Uterus (tissue), 4 donors: ENCODE measurements at places on chromosomes 3 and 15. TPM values are rescaled to one million over a fixed set of nuclear protein-coding genes. Genes with fewer than 3 reads are reported as not detected.

GRCh38 chr3:38805004-38805403 lies 11.0 kb downstream of the SCN10A start:
- no peak for DNase-seq

GRCh38 chr3:133512416-133513089 lies 60.9 kb upstream of the CDV3 start:
- DNase-seq, result peak; percentile 31

GRCh38 chr15:34039790-34040113 lies 748 bp upstream of the AVEN start:
- DNase-seq, result no peak

The SLC22A14 gene
- total RNA-seq, result not detected

DNA sequence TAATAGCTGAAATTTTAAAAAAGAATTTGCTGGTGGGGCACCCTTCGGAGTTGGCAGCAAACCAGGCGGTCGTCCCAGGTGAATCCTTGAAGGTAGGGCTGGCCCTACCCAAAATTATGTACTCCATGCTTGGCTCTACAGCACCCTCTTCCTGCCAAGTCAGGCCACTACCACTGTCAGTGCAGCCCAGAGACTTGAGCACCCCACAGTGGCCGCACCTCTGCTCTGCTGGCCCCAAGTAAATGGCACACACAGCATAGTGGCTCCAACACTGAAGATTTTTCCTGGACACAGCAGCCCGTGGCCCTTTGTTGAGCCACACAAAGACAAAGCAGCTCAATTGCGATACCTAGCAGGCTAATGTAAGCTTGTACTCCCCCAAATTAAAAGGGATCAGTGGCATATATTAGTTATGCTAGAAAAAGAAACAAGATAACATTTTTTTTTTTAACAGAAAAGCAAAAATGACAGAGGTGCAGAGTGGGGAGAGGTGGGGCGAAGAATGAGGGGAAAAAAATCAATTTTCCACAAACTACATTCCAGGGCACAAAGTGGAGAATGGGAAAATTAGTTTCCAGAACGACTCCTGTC lies 250.5 kb downstream of the UACA start:
- no peak for DNase-seq

DNA sequence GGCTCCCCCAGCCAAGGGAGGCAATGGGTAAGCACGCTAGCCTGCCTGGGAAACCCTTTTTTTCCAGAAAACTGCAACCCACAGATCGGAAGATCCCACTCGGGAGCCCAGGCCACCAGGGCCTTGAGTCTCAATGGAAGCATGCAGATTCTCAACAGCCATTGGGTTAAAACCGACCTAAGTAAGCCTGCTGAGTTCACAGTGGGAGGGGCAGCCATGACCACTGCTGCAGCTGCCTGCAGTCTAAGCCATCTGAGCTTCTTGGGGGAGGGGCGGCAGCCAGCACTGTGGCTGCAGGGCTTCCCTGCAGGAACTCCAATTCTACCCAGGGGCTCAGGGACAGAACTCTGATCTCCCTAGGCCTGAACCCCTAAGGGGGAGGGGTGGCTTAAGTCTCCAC lies 82.0 kb downstream of the DPPA2 start:
- DNase-seq, result no peak

GRCh38 chr15:78872155-78872971 lies at the start of gene MORF4L1:
Gene MORF4L1 (plus strand): TSS chr15:78872890. CDS start chr15:78873018, 128 bp downstream.
- peak; percentile 96 for DNase-seq

The CIDEC gene
- total RNA-seq, result 1.1 TPM

- DNase-seq, result no peak
Measured at GRCh38 chr3:126284258-126284904, 72.8 kb downstream of the KLF15 start.

- no peak for DNase-seq
Measured at GRCh38 chr3:192953926-192954325, 36.3 kb upstream of the MB21D2 start.

GRCh38 chr3:14431452-14431916 lies 29.1 kb downstream of the SLC6A6 start:
- no peak for DNase-seq

GRCh38 chr15:48693484-48693883 lies 48.0 kb upstream of the FBN1 start:
- DNase-seq, result no peak

GRCh38 chr3:24943961-24944360 lies 449.3 kb upstream of the THRB start:
- no peak for DNase-seq

- no peak for DNase-seq
Measured at GRCh38 chr15:90231028-90232017, 2.4 kb downstream of the CIB1 start.

- DNase-seq, result no peak
Measured at GRCh38 chr15:27646531-27646930, 452.6 kb downstream of the OCA2 start.

DNA sequence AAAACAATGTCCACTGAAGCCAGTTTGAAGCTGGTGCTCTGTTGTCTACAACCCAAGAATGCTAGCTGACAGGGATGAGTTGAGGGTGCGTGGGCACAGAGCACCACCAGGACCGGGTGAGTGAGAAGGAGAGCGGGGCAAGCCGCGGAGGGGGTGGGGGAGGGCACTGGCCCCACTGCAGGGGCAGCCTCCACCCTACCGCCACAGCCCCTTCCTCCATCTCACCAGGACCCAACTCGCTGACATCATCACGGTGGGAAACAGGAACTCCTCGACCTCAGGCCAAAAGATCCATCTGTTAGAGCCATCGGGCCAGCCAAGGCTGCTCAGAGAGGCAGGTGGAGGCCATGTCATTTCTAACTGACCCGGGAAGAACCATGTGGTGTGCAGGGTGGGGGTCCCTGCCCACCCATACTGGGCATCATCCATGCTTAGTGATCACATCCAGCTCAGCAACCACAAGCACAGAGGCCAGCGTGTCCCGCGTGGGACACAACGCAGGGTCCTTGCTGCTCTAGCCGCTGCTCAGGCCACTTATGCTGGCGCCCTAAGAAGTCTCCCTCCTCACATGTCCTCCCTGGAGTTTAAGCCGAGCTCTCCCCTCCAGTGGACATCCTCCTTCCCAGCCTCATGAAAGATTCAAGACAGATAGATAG lies 57.6 kb upstream of the GATA2 start:
- DNase-seq, result no peak

The CEMIP gene
- total RNA-seq, result 1.2 TPM

GRCh38 chr3:149080011-149080698 lies 6.2 kb downstream of the HLTF start:
- no peak for DNase-seq

- peak; percentile 43 for DNase-seq
Measured at GRCh38 chr15:47717036-47717612, at the start of gene SEMA6D. Gene SEMA6D (plus strand): TSS chr15:47717505. CDS start chr15:47759799, 42,294 bp downstream.

- DNase-seq, result no peak
Measured at GRCh38 chr3:17974206-17974841, 231.9 kb upstream of the TBC1D5 start.

The ST3GAL6 gene
- total RNA-seq, result 14.9 TPM

DNA sequence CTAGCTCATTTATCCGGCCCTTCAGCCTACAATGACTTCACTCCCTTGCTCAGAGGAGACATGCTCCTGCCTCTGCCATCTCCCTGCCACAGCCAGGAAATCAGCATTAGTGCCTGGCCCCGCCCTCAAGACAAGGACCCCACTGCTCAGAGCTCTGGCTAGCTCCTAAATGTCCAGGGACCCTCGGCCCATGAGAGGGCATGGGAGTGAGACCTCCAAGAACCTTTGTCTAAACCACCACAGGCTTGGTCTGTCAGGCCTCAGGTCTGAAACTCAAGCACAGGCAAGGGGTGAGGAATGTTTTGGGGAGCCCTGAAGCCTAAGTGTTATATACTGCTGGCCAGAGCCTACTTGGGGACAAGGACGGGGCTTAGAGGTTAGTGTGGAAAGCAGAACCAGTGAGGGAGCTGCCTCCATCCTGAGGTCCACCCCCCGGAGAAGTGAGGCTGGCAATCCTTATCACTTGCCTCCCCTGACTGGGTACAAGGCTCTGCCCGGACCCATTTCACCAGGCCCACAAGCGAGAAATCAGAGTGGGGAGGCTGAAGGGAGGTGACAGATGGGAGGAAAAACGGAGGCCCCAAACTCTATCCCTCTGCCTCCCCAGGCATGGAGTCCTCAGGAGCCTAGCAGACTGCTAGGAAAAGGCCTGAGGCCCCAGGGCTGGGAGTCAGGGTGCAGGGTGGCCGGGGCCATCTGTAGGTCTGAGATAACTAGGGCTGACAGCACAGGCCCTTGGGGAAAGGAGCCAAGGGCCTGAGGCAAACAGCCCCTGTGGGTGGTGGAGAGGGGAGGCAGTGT lies 18.8 kb downstream of the SHF start:
- no peak for DNase-seq

GRCh38 chr3:189419683-189420082 lies 211.5 kb upstream of the TP63 start:
- DNase-seq, result no peak

DNA sequence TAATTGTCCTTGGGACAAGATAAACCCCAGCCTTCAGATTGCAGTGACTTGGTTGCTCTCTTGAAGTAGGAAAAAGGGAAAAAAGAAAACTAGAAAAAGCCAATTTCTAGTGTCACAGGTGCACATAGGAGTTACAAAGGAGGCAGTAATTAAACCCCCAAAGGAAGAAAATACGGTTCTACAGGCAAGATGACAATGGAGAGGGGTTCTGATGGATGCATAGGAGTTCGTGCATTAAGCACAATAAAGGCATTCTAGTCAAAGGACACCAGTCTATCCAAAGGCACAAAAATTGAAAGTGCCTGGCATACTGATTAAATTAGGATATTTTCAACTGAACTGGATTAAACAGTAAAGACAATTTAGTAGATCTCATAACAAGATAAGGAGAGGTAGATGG lies 31.6 kb upstream of the MTMR14 start:
- no peak for DNase-seq

The C3orf85 gene
- not detected for total RNA-seq

DNA sequence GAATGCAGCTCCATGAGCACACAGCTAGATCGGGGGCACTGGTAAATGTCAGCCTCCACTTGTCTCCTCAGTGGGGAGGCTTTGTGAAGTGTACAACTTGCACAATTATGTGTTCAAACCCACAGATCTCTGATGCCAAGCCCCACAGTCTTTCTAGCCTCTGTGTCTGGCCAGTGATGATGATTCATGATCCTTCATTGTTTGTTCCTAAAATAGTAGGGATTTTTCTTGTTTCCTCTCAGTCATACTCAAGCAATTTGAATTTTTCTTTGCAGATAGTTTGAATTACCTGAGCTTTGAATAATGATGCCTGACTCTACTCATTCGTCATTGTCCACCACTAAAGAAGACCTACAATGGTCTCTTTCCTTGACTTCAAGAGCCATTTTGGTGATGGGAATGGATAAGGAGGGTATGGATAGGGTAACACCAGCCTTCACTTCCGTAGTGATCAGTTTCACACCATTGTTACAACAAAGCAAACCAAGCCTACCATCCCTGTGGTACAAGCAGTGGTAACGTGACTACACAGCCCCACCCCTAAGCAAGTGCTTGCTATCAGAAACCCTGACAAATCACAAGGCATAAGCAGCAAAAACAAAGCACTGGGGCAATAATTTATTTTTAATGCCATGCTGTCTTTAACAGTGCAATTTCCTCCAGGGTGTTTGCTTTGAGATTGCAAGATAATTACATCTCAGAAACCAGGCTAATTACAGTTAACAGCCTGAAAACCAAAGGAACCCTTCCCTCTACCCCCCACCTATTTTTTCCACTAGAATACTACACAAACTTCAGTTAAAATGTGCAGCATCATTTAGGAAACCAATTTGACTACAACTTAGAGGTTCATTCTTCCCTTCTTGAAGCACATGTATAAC lies 114.1 kb upstream of the PPP2R3A start:
- no peak for DNase-seq

The SLC28A2 gene
- not detected for total RNA-seq

DNA sequence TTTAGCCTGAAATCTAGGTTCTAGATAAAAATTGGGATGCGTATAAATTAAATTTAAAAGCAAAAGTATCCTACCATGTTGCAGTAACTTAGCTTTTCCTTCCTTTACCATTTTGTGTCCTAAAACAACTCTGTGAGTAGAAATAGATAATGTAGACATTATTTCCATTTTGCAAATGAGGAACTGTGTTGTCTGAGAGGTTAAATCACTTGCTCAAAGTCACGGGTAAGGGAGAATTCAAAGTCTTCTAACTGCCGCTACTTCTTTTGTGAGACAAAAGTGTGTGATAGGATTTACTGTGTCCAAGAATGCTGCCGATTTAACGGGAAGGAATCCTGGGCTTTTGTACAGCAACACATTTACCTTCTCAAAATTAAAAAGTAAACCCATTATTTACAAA lies 40.7 kb downstream of the MYO1E start:
- no peak for DNase-seq

The CA12 gene
- total RNA-seq, result 8.2 TPM

The KCNAB1 gene
- total RNA-seq, result 12.8 TPM

GRCh38 chr3:48588230-48588629 lies 6.9 kb downstream of the COL7A1 start:
- DNase-seq, result no peak

The ZBTB20 gene
- total RNA-seq, result 82.7 TPM

- no peak for DNase-seq
Measured at GRCh38 chr3:177147790-177148189, 49.5 kb downstream of the TBL1XR1 start.

- DNase-seq, result no peak
Measured at GRCh38 chr15:50262533-50262932, 3.0 kb downstream of the HDC start.

GRCh38 chr15:92574161-92574560 lies 81.4 kb downstream of the FAM174B start:
- DNase-seq, result no peak

- DNase-seq, result no peak
Measured at GRCh38 chr3:23487015-23487414, 283.9 kb downstream of the UBE2E2 start.

DNA sequence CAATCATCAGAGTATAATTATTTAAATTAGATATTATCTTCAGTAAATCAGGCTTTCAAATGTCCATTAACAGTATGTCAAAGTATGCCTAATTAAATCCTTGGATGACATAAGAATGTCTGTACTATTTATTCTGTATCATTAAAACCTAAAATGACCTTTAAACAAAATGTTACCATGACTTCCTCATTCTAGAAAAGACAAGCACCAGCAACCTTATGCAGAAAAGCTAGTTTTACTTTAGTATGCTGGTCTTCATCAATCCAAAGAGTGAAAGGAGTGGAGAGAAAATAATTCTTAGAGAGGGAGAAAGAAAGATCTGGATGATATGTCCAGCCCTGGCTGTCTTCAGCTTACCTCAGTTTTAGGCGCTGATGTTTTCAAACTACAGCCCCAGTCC lies 140.1 kb upstream of the UBE2E2 start:
- no peak for DNase-seq

- DNase-seq, result no peak
Measured at GRCh38 chr3:172649987-172650386, 60.9 kb downstream of the NCEH1 start.

The KIF23 gene
- 5.6 TPM for total RNA-seq

GRCh38 chr15:26662283-26662682 lies 110.6 kb downstream of the GABRB3 start:
- DNase-seq, result no peak

GRCh38 chr3:124119056-124119716 lies 127.3 kb upstream of the ROPN1 start:
- peak; percentile 43 for DNase-seq

- no peak for DNase-seq
Measured at GRCh38 chr3:56591262-56591661, 34.3 kb downstream of the CCDC66 start.
